Glutamatergic neuron (in vitro differentiated cells): ENCODE measurements at places on chromosomes 2 and 18. TPM values are rescaled to one million over a fixed set of nuclear protein-coding genes. Genes with fewer than 3 reads are reported as not detected.

DNA sequence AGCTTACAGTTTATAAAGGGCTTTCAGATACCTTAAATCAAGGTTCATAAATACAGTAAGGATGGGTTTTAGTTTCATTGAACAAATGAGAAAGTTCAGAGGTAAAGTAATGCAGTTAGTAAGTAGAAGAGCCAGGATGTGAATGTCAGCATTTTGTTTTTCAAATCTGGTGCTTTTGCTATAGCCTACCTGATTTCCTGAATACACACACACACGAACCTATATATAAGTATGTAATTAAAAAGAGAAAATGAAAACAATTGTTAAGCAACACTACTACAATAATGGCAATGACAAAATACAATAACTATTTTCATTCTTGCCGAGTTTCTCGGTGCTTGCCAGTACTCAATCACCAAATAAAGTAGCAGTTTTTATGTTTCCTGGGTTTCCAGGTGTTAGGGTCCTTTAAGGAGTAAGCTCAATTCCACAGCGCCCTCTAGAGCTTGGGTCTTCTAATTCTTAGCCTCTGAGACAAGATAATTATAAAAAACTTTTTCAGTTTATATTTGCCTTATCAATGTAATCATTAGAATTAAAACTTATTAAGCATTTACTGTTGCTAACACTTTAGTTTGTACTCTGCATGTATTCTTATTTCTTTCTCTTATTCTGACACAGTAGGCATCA is 512.9 kb upstream of the ACVR2A start:
- no peaks in the 10 kb centered on the region for H3K4me1 ChIP-seq
- no peak for DNase-seq
- H3K4me3 ChIP-seq = no peak overlapping the region

DNA sequence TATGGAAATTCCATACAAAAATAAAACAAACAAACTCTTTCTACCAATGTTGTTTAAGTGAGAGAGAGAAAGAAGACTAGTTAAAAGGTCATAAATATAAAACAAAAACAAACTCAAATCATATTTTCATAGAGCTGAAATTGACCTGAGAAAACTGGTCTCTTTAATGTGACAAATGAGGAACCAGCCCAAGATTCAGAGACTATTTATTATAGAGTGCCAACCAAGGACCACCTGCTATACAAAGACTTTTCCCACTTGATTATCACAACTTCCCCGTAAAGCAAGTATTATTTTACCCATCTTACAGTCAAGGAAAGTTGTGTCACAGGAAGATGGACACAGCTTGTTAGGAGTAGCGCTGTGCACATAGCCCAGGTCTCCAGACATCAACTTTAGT is 13.3 kb downstream of the ANKRD44 start:
- H3K27ac ChIP-seq = no peak overlapping the region
- DNase-seq = no peak
- no peak overlapping the region for H3K4me3 ChIP-seq
- H3K27me3 ChIP-seq = no peaks in the 10 kb centered on the region

GRCh38 chr2:162100579-162100978 is 26.6 kb upstream of the DPP4 start:
- H3K36me3 ChIP-seq = no peaks in the 10 kb centered on the region
- H3K4me1 ChIP-seq = no peaks in the 10 kb centered on the region
- H3K27ac ChIP-seq = no peak overlapping the region
- no peaks in the 10 kb centered on the region for H3K27me3 ChIP-seq

- H3K27me3 ChIP-seq = no peaks in the 10 kb centered on the region
- no peak for DNase-seq
- H3K27ac ChIP-seq = no peak overlapping the region
- H3K36me3 ChIP-seq = no peaks in the 10 kb centered on the region
Observed at GRCh38 chr2:69131983-69132675, 119.2 kb downstream of the ANTXR1 start.

Gene RAMP1
- 7.6 TPM for total RNA-seq

Gene TBR1
- not detected for total RNA-seq
